Liver (tissue), 10 donors: ENCODE measurements at places on chromosomes 6 and 20. TPM values are rescaled to one million over a fixed set of nuclear protein-coding genes. Genes with fewer than 3 reads are reported as not detected.

The OR2H2 gene
- polyA plus RNA-seq, result not detected

DNA sequence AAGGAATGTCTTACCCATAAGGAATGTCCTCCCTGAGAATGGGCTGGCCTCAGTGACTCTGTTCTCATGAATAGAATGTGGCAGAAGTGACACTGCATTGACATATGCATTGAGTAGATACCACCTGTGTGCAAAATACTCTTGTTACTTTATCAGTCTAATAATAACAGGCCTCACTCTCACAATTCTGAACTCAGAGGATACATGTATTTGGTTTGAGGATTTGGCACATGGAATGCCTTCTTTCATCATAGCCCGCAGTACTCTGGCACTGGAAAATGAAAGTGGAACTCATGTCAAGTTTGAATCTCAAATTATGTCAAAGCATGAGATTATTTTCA lies 52.9 kb upstream of the PLCB4 start:
- no peak for DNase-seq

The LIN28B gene
- polyA plus RNA-seq, result not detected

The STMN3 gene
- 1.2 TPM for polyA plus RNA-seq

- DNase-seq, result no peak
These were observed 140.1 kb downstream of the BTBD9 start for GRCh38 chr6:38499529-38500096.

- no peak for DNase-seq
These were observed 59.2 kb upstream of the CD93 start for GRCh38 chr20:23145281-23145700.

The DEFB124 gene
- polyA plus RNA-seq, result not detected

The TNFRSF6B gene
- polyA plus RNA-seq, result 0.73 TPM

DNA sequence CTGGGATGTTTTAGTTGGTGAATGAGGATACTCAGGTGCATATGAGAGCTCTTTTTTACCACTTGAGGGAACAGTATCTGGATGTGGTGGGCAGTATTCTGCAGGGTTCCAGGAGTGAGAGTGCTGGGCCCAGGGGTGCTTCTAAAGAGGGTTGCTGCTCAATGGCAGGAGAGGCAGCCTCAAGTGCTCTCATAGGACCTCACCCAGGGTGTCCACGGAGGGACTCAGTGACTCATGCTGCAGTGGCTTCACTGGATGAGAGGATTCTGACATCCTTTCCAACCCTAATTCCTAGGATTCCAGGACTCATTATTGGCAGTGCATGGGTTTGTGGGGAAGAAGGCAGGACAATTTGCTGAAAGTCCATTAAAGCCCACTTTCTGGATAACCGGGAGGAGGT lies 176.6 kb upstream of the FERMT1 start:
- no peak for DNase-seq

GRCh38 chr6:158376631-158377081 lies 64.4 kb downstream of the TULP4 start:
- no peak for DNase-seq

- DNase-seq, result no peak
These were observed 580.1 kb downstream of the PTPRT start for GRCh38 chr20:42609618-42610017.

DNA sequence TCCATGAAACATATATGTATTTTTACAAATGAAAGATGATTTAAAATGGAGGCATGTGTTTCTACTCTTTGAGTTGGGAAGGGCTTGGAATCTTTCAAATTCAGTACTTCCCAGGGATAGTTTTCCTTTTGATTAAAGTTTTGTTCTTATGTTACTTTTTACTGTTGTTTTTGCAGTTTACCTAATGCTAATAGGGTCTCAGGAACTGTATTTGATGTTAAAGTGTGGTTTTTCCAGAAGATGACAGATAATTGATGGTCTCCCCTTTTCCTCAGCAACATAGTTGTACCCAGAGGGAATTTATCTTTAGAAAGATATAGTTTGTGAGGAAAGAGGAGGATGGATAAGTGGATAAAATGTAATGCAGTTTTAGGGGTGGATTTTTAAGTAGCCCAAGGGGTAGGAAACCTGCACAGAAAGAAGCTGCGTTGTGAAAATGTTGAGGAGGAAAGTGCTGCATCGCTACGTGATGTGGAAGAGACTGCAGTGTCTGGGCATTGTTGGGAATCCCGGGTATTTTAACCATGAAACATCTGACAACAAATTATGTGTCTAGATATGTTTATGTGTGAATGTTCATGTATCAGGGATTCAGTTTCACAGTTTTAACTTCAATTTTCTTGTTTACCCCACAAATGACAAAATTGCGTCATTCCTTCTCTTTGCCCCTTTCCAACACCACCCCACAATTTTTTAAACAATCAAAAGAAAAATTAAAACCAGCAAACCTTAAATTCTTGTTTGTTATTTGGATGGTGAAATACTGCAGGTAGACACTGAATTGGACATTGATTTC lies 42.3 kb downstream of the GNAS start:
- DNase-seq, result no peak

The NRM gene
- polyA plus RNA-seq, result 2.4 TPM

The EEF1A1 gene
- 1,383 TPM for polyA plus RNA-seq

The DEFB116 gene
- polyA plus RNA-seq, result not detected

- DNase-seq, result peak; percentile 39
These were observed 243.1 kb upstream of the RAB32 start for GRCh38 chr6:146300521-146300920.

DNA sequence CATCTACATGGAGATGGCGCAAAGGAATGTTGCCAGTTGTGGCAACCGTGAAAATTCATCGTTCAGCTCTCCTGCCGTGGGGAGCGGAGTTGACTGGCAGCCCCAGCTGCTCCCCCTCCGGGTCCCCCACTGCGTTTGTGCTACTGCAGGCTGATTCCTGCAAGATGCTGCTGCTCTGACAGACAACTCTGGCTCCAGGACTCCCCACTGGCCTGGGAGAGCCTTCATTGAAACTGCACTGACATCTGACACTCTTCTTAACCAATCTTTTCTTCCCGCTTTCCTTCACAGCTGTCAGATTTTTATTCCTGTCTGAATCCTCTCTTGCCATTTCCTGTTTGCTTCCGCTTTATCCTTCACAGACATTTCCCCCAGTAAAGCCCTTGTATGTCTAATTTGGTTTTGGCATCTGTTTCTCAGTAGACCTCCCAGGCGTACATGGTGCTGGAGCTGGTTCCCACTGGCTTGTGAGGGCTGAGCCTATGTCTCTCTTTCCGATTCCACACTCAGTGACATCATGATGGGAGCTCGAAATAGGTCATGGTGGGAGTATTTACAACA lies 9.5 kb upstream of the ATRN start:
- DNase-seq, result no peak

The MATN4 gene
- 0.05 TPM for polyA plus RNA-seq

DNA sequence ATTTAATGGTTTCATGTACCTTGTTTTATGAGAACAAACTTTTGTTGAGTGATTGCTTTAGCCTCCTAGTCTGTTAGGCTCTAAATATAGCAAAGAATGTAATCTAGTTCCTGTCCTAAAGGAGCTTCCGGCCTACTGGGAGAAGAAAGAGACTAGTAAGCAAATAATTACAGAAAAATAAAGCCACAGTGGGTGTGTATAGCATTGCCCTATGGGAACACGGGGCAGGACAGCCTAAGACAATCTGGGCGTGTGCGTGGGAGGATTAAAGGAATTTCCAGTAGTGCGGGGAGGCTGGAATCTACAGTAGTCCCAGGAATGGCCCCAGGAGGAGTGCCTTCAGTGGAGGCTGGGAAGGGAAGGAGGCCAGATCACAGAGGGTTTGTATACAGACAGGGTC lies 98.1 kb upstream of the AKAP12 start:
- no peak for DNase-seq

The TAAR1 gene
- polyA plus RNA-seq, result not detected

The PTK7 gene
- 0.67 TPM for polyA plus RNA-seq

DNA sequence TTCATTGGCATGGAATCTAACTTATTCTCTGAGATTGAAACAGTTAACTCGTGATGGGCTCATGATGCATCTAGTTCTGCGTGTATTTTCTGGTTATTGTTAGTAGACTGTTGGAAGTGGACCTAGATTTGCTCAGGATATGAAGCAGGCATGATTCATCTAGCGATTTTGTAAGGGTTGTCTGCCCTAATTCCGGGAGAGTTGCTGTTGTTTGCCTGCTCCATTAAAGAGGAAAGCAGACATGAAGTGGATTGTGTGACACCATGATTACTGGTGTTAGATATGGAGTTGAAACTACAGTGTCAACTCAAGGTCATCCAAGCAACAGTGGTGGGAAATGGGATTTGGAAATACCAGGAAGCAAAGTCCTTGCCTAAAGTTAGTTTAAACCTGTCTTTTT lies 41.0 kb downstream of the SOX4 start:
- no peak for DNase-seq

GRCh38 chr6:38801305-38801704 lies 86.2 kb downstream of the DNAH8 start:
- no peak for DNase-seq

- no peak for DNase-seq
These were observed 268.8 kb downstream of the ARID1B start for GRCh38 chr6:157045831-157046454.

DNA sequence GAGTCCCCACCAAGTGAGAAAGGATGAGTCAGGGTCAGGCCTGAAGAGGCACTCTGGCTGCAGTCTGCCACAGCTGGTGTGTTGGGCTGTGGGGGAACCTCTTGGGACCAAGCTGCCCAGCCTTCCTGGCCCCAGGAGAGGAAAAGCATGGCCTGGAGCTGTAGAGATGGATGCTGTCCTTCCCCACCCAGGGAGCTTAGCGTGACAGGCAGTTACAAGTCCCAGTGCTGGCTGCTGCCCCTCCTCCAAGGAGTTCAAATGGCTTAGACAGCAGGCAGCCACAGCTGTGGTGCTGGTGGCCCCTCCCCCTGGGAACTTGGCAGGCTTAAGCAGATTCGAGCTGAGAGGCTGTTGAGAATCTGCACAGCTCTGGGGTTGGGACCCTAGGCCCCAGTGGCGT lies 253.2 kb downstream of the PLCB1 start:
- no peak for DNase-seq

The ADGRF4 gene
- not detected for polyA plus RNA-seq
